ENCODE measurements at places on chromosomes 16 and 17. TPM values are rescaled to one million over a fixed set of nuclear protein-coding genes. Genes with fewer than 3 reads are reported as not detected.

The CRISPLD2 gene
- 0.70 TPM for total RNA-seq

The KAT8 gene
- total RNA-seq, result 30.1 TPM

The ASPHD1 gene
- total RNA-seq, result 5.0 TPM

The RRAD gene
- total RNA-seq, result 2.8 TPM

The SNX20 gene
- total RNA-seq, result not detected

The SLC13A2 gene
- not detected for total RNA-seq

The YBX2 gene
- total RNA-seq, result 0.72 TPM

The PLK1 gene
- 22.1 TPM for total RNA-seq

The BICDL2 gene
- total RNA-seq, result 0.23 TPM

The PPP4C gene
- total RNA-seq, result 114 TPM

The MAPT gene
- 0.23 TPM for total RNA-seq

The CCL8 gene
- total RNA-seq, result not detected

The CARD14 gene
- total RNA-seq, result 0.62 TPM

The HAGHL gene
- total RNA-seq, result 26.2 TPM

The CCDC57 gene
- total RNA-seq, result 9.4 TPM

The KRTAP2-4 gene
- not detected for total RNA-seq

The NPIPB2 gene
- 6.6 TPM for total RNA-seq

The CFAP119 gene
- 1.3 TPM for total RNA-seq

The HBM gene
- not detected for total RNA-seq

The TSR3 gene
- total RNA-seq, result 179 TPM

The NOD2 gene
- 1.2 TPM for total RNA-seq

The SLC35B1 gene
- 71.7 TPM for total RNA-seq

The TNS4 gene
- 305 TPM for total RNA-seq

The OR2C1 gene
- total RNA-seq, result not detected

The PSMB3 gene
- 391 TPM for total RNA-seq

The TIMP2 gene
- total RNA-seq, result 3.3 TPM

The OTOP3 gene
- total RNA-seq, result 0.08 TPM

The PRCD gene
- total RNA-seq, result 0.84 TPM

The CRHR1 gene
- not detected for total RNA-seq

The TMEM100 gene
- not detected for total RNA-seq

The ZFHX3 gene
- 2.6 TPM for total RNA-seq

The CMTM2 gene
- not detected for total RNA-seq

The SBK1 gene
- total RNA-seq, result 0.08 TPM

The PSMC3IP gene
- total RNA-seq, result 14.1 TPM

The CCL16 gene
- not detected for total RNA-seq

The RAC3 gene
- total RNA-seq, result 46.6 TPM

The GNG13 gene
- total RNA-seq, result not detected

The LRRC46 gene
- total RNA-seq, result not detected
